Hematopoietic multipotent progenitor cell treated with erythropoietin and hydrocortisone succinate and interleukin-3 and kit ligand, for 17 days (in vitro differentiated cells): ENCODE measurements at places on chromosomes 4 and X.

GRCh38 chrX:45404206-45404605, 203.5 kb upstream of the DIPK2B start:
- DNase-seq: no peak

- no peak for DNase-seq
These were observed 18.1 kb downstream of the CCNQ start for GRCh38 chrX:153580700-153581386.

- peak; percentile 46 for DNase-seq
These were observed 566 bp downstream of the ATP11C start for GRCh38 chrX:139932073-139932900.

GRCh38 chrX:109327251-109327650, 154.6 kb downstream of the GUCY2F start:
- DNase-seq: no peak

DNA sequence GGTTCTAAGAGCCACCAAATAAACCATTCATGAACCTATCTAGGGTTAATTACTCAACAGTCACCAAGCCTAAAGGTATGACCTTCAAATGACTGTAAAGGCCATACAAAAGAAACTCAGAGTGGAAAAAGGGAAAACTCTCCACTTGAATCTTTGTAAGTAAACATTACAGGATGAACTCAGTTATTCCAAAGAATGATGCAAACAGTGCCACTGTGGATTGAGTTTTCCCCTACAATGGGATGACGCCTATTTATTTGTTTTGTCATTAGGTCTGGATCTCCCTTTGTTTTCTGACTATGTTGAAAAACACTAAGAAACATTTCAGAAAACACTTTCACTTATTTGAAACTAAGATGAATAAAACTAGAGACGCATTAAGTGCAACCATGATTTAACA, 12.7 kb downstream of the NUDT6 start:
- no peak for DNase-seq

- no peak for DNase-seq
These were observed 18.3 kb downstream of the STIM2 start for GRCh38 chr4:26878794-26879391.

- peak; percentile 45 for DNase-seq
These were observed 23.0 kb downstream of the GAB1 start for GRCh38 chr4:143359644-143360193.

DNA sequence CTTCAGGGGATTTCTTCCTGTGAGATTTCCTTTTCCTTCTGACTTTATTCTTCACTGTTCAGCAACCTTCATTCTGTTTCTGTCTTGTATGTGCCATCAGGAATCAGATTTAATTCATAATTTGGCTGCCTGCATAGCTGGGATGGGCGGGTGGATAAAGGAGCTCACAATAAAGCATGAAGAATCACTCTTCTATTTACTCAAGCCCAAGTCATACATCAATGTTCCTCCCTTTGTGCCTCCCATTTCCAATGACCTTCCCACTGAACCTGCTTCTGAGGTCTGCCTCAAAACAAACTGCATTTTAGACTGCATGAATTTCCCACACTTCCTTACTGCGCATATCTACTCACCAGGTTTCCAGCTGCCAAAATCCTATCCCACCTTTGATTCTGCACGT, 14.0 kb downstream of the PDGFC start:
- no peak for DNase-seq

- DNase-seq: no peak
These were observed 16.1 kb downstream of the AFP start for GRCh38 chr4:73451981-73452747.

- no peak for DNase-seq
These were observed 58.2 kb upstream of the DDIT4L start for GRCh38 chr4:100248476-100248875.

- no peak for DNase-seq
These were observed 29.9 kb upstream of the TEC start for GRCh38 chr4:48299560-48299959.

DNA sequence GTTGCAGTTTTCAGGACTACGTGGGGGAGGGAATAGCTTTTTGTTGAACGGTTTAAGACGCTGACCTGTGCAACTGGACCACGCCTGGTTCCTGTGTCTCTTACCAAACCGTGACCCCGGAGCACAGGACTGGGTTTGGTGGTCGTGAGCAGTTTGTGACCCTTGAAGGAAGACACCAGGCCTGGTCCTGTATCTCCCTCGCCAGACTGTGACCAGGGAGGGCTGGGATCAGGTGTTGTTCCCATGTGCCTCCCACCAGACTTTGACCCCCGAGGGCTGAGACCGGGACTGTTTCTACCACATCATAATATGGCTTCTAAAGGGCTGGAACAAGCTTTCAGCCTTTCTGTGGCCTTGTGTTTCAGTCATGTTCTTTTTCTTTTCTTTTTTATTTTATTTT, 683 bp downstream of the EBP start:
- no peak for DNase-seq

DNA sequence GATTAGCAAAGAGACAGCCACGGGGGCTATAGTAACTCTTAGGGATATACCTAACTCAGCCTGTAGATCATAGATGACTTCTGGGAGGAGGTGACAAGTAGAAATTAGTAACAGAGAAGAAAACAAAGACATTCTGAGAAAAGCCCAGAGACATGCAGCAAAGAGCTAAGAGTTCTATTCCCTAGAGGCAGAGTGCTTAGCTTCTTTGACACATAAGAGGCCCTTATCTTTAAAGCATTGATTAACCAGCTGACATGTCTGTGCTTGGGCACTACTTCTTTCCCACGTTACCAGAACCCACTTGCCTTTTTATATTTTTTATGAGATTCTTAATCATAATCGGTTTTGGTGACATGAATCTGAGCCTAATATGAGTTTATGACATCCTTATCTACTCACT, 179.5 kb downstream of the GABRB1 start:
- no peak for DNase-seq

DNA sequence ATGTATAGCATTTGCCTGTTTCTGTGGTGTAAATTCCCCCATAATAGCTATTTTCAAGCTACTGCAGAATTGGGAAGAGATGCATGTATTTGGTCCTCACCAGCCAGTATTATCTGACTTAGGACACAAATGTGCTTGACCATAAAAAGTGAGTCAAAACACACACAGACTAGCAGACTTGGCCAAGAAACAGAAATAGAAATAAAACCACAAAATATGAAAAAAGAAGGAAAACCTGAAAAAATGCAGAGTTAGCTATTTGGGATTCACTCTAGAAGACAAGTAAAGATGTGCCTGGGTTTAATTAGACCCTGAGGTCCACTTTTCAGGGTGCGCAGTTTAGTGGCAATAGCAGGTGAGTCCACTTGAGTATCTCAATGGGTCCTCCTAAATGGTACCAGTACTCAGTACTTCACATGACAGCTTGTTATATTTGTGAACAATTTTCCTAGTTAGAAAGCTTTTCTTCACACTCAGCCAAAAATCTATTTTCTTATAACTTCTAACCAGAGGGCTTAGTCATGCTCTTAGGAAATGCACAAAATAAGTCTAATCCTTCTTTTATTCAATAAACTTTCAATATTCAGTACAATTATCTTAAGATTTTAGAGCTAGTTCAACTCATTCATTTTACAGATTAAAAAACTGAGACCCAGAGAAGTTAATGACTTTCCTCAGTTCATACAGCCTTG, 108.7 kb upstream of the JADE1 start:
- no peak for DNase-seq

- DNase-seq: no peak
These were observed 44.4 kb downstream of the METTL14 start for GRCh38 chr4:118729287-118730286.

DNA sequence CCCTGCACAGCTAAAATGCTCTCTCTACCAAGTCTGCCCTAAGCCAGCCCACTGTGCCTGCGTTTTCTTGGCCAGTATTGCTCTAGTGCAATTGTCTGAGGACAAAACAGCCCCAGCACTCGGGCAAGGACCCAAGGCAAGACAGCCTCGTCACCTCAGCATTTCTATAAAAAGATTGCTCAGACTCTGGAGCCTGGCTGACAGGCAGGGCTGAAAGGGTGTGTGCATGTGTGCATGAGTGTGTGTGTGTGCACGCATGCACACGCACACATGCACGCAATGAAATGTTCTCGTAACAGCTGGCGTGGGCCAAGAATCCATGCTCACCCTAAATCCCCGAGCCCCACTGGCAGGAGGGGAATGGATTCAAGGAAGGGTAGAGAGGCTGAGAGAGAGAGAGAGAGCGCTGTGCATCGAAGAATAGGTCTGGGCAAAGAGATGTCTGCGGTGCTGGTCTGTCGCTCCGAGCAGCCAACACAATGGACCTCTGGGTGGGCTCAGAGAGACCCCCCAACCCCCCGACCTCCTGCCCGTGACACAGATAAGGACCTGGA, 579.2 kb downstream of the BCOR start:
- no peak for DNase-seq

- no peak for DNase-seq
These were observed 171.4 kb downstream of the AASDH start for GRCh38 chr4:56215901-56216300.

- DNase-seq: no peak
These were observed 185.7 kb downstream of the UNC5C start for GRCh38 chr4:95362906-95363558.

- no peak for DNase-seq
These were observed 50.1 kb downstream of the GAB1 start for GRCh38 chr4:143386812-143387211.

DNA sequence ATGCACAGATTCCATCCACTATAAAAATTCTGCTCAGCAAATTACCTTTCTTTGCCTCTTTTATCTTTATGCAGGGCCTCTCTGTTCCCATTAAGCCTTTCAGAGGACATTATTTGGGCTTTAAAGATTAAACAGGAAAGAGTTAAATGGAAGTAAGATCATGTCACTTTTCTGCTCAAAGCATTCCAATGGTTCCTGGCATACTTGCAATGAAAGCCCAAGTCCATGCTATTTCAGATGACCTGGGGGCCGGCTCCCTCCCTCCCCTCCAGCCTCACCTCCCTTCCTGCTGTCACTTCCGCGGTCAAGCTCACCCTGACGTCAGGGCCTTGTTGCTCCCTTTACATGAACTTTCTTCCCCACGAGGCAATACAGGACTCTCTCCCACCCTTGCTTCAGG, 125.5 kb downstream of the C4orf51 start:
- DNase-seq: no peak

GRCh38 chr4:119841361-119841760, 212.8 kb upstream of the PDE5A start:
- DNase-seq: no peak

DNA sequence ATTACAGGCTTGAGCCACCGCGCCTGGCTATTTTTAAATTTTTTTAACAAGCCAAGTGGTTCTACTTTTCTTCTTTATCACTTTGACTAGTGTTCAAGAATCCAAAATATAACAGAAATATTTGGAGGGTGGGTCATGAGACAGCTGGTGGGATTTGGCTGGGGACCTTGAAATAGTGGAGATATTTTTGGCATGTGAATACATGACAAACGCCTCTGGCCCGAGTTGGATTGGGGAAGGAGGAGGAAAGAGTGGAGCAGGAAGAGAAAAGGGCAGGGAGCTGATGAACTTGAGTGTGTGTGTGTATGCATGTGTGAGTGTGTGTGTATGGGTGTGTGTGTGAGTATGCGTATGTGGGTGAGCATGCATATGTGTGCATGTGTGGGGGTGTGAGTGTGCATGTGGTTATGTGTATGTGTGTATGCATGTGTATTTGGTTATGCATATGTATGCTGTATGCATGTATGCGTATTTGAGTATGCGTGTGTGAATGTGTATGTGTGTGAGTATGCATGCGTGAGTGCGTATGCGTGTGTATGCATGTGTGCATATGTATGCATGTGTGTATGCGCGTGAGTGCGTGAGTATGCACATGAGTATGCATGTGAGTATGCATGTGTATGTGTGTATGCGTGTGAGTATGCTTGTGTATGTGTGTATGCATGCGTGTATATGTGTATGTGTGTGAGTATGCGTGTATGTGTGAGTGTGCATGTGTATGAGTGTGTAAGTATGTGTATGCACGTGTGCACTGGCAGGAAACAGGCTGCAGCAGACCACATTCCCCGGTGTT, 49.6 kb downstream of the JADE1 start:
- DNase-seq: no peak

- no peak for DNase-seq
These were observed 45.5 kb upstream of the NKX1-1 start for GRCh38 chr4:1451752-1452122.

DNA sequence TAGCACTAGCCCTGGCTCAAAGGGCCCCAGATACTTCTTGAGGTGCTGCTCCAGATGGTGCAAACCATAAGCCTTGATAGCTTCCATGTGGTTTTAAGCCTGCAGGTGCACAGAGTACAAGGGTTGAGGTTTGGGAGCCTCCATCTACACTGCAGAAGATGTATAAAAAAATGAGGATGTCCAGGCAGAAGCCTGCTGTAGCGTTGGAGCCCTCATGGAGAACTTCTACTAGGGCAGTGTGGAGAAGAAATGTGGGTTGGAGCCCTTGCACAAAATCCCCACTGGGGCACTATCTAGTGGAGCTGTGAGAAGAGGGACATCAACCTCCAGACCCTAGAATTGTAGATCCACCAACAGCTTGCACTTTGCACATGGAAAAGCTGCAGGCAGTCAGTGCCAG, 231.9 kb downstream of the CHIC2 start:
- no peak for DNase-seq

- DNase-seq: no peak
These were observed 27.9 kb upstream of the PAPSS1 start for GRCh38 chr4:107747748-107748486.

DNA sequence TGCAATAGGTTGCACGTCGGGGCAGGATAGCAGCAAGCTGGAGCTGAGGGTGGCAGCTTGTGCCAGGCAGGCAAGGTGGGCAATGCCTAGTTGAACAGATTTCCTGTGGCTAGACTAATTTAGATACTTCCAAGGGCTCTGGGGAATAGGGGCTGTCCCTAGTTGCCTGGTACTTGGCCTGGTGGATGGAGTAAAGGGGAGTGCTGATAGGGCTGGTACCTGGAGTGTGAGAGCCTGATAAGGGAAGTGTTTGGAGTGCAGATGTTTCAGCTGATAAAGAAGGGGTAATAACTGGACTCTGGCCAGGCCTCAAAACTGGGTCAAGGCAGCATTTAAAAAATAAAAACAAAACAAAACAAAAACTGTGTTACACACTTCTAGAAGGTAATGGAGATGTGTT, 665.5 kb downstream of the CCSER1 start:
- no peak for DNase-seq

GRCh38 chr4:114734594-114734993, 136.0 kb downstream of the UGT8 start:
- DNase-seq: no peak

- no peak for DNase-seq
These were observed 4.5 kb downstream of the FAM47E start for GRCh38 chr4:76256032-76256431.

DNA sequence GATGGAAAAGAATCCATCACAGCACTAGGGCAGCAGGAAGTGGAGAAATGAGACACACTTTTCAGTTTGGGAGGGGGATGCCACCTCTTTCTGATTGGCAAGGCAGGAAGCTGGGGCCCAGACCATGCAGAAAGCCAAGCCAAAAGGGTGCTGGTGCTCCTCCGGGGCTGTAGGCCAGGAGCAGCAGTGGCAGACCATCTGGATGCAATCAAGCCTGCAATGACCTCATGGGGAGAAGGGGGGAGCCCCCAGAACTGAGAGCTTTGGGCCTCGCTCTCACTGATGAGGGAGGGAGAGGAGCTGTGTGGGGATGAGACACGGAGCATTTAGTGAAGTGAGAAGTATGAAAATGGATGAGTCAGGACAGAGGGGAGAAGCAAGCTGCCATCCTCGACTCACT, 141.3 kb upstream of the NALF2 start:
- DNase-seq: no peak

- peak; percentile 26 for DNase-seq
These were observed 11.7 kb upstream of the MAEA start for GRCh38 chr4:1277667-1278665.

GRCh38 chr4:24924309-24924781, 11.5 kb upstream of the CCDC149 start:
- no peak for DNase-seq
